ENCODE measurements at places on chromosomes 4 and X.

DNA sequence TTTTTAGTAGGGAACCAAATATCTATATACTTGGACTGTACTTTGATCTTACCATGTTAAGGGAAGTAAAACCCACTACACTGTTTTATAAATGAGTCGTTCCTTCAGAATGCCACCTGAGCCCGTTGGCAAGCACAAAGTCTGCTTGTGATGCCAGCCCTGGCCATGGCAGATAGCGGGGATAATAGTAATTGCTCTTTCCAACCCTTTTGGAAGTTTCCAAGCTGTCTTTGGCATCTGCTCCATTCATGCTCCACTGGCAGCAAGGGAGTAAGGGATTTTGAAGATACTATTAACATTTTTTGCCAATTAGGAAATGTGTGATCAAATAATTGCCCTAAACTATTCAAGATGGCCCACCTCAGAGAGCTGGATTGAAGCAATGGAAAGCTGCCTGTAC, 689.2 kb upstream of the SLIT2 start:
- DNase-seq = no peak

DNA sequence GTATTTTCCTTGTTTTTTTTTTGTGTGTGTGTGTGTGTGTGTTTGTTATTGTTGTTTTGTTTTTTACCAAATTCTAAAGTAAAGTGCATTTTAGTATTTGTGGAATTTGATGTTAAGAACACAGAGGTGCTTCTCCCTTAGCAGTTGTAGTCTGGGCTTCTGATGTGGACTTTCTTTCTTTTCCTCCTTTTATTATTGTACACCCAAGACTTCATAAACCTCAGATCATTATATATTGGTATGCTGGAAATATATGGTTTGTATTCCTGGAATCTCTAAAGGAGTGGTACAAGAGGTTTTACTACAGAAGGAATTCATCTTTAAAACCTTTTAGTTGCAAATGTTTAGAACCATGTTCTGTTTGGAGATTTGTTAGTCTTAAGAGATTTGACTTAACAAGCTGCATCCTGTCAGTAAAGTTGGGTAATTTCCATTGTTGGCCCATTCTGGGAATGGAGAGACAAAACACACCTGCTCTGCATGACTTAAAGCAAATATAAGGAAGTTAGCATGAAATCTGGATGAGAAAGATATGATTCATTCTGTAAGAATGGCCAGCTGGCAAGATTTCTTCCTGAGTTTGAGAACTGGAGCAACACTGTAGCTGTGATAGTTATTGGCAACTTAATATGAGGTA, 64.0 kb downstream of the SMAD1 start:
- peak; percentile 77 for DNase-seq

DNA sequence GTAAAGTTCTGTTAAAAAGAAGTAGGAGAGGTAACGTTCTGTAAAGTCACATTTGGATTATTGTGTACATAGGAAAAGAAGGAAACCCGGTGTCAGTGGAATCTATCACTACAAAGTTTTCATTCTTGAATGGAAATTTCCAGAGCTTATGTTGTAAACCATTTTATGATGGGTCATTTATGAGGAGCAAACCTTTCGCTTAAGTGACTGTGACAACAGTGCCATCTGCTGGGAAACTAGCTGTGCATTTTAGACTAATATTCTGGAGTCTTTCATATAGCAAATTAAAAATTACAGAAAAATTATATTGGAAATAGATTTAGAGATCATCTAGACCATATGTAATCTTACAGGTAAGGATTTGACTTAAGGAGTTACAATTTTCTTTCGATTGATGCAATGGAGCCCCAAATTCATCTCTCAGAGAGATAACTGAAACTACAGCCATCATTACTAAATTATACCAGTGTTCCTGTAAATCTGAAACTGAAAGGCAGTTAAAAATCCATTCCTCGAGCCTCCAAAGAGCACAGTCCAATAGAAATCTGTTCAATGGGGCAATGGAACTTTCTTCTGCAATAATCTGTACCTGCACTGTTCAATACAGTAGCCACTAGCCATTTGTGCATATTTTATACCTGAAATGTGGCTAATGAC, 26.9 kb downstream of the ASB9 start:
- peak; percentile 45 for DNase-seq

DNA sequence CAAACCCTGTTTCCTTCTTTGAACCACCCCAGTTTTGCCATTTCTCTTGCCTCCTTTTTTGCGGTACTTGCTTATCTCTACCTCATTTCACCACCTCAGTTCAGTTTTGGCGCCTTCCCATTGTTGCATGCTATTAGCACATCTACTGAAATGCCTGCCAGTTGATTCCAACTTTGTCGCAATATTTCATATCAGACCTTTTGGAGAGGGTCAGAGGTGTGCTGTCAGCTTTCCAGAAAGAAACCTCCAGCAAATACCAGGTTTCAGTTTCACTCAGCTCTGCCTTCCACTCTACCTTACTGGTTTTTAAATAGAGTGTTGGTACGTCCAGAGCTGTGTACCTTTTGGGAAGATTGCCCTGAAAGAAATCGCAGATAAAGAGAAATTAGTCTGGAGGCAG, 91.9 kb upstream of the CPEB2 start:
- DNase-seq = no peak

GRCh38 chr4:130296448-130296847, 1200.5 kb downstream of the C4orf33 start:
- DNase-seq = no peak

DNA sequence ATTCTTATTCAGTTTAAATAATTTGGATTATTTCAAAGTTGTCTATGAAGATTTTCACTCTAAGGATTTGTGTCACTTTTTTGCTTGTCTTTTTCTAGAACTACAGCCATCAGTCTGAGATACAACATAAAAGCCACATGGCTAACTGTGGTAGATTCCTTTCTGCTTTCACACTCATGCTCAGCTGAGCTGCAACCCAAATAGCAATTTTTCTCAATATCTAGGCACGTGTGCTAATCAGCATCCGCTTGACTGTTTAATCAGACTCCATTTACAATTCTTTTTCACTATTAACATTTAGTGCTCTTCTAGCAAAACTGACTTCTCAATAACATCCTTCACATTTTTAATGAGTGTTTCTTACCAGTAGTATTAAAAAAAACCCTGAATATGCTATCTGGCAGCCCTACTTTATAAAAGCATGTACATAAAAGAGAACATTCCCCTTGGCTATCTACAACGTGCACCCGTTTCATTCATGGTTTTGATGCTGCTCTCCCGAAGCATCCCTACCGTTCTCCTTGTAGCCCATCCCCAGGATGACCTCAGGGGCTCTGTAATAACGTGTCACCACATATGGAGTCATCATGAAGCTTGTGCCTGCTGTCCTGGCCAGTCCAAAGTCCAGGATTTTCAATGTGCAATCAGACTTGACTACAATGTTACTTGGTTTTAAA, 259.2 kb downstream of the MAPK10 start:
- no peak for DNase-seq

DNA sequence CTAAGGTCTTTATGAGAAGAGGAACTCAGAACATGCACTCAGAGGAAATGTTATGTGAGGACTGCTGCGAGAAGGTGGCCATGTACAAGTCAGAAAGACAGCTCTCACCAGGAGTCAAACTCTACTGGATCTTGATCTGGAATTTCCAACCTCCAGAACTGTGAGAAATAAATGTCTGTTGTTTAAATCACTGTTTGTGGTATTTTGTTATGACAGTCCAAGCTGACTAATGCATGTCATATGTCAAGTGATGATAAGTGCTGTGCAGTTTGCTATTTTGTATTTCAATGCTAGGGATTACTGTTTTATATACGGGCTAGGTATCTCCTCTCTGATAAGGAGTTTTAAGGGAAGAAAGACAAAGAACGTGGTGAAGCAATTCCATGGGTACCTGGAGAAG, 162.3 kb downstream of the CPEB2 start:
- DNase-seq = no peak

DNA sequence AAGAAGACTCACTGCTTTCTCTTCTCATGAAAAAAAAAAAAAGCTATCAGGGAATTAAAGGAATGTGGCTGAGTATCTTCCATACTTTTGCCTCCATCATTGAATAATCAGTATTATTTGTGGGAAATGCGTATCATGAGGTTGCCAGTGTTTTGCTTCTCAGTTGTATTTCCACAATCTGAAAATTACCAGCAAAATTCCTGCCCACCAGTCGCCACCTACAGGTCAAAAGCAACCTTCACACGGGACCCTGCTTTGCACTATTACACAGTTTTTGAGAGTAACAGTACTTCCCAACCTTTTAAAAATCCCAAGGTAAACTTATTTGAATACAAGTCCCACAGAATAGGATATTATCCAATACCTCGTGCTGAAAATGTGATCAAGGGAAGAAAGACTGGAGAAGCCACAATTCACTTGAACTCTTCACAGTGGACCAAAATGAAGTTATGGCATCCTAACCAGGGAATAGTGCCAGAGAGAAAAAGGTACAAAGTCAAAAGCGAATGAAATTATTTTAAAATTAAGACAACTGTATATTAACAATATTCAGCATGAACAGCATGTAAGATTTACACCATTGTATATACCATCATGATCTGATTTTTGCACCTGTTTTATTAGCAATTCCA, 30.4 kb downstream of the PGRMC1 start:
- peak; percentile 6 for DNase-seq

DNA sequence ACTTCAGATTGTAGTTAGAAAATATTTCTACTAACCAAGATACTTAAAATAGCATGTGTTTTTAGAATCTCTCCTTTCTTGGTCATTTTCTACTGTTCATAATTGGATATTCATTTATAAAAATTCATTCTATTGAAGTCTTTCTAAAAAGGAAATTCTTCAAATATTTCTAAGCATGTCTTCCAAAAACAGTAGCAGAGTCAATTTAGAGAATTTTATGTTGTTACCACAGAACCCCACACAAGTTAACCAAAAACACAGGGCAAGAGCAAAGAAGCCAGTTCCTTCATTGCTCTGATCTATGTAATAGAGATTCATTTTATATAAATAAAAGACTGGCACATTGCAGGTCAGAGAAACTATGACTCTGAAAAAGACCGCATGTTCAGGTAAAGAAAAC, 345.1 kb upstream of the PITX2 start:
- no peak for DNase-seq

GRCh38 chrX:134626434-134626833, 31.8 kb downstream of the PLAC1 start:
- DNase-seq = no peak

GRCh38 chr4:139576219-139576618, 20.2 kb upstream of the SETD7 start:
- DNase-seq = no peak

- no peak for DNase-seq
These were observed 91.5 kb downstream of the ATRX start for GRCh38 chrX:77694491-77694890.

DNA sequence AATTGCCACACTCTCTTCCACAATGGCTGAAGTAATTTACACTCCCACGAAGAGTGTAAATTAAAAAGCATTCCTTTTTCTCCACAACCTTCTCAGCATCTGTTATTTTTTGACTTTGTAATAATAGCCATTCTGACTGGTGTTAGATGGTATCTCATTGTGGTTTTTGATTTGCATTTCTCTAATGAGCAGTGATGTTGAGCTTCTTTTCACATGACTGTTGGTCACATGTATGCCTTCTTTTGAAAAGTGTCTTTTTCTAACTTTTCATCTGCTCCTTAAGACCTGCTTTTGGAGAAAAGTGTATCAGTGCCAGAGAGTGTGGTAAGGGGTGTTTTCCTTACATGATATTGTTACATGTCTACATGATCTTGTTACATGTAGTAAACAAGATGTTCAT, 25.7 kb downstream of the GUCY1A1 start:
- no peak for DNase-seq

DNA sequence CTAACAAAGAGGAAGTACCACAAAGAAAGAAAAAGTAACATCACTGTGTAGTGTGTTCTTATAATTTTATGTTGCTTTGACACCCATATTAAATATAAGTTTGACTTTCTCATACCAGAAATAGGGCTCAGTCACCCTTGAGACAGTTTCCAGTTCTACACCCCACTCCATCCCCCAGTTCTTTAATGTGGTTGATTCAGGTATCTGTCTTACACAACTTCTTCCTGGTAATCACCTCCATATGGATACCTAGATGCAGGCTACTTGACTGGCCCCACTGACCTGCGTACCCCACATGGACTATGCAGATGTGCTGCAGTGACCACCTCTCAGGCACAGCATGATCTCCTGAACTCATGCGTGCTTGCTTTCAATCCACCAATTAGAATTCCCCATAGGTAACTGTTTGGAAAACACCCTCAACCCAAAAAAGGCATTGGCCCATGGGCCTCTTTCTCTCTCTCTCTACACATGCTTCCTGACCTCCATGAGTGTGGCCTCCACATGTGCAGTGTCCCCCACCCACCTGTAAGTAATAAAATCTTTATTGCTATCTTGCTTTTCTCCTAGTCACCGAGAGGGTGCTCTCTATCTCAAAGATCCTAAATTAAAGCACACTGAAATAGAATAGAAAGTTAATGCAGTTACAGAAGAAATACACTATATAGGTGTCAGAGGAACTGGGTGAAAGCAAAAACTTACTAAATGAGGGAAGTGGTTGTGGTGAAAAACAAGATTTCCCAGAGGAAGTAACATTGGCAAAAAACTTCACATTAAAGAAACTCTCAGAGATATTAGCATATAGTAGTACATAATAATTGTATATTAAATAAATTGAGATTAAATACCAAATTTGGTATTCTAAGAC, 98.4 kb downstream of the ZAR1 start:
- DNase-seq = no peak

- DNase-seq = no peak
These were observed 42.4 kb upstream of the ARHGEF6 start for GRCh38 chrX:136823175-136823574.

DNA sequence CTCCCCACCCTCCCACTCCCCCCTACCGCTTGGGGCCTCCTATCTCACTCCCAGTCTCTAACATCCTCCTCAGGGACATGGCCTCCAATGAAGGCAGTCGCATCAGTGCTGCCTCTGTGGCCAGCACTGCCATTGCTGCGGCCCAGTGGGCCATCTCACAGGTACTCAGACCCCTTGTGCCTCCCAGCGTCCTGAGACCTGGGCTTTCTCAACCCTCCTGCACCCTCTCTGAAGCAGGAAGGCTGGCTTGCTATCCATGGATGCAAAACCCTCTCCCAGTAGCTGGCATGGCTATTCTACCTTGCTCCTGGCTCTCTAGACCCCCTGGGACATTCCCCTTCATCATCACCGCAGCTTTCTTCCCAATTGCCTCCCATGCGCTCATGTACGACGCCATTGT, 13.3 kb upstream of the UBA1 start:
- DNase-seq = no peak

DNA sequence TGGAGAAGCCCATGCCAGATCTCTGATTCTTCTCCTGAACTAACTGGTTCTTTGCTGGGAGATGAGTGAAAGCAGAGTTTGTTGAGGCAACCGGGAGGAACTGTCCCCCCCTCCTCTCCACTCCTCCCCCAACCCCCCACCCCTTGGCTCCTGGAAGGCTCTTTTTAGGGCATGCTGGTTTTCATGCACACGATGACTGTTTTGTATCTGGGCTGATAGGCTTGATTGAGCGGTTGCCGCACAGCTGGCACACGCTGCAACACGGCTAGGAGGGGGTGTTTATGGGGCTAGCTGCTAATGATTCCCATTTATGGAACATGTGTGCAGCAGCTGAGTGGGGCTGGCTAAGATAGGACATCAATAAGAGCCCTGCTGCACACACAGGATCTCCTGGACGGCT, 137.2 kb downstream of the SMIM20 start:
- DNase-seq = no peak
